ENCODE measurements at places on chromosomes 2 and 18. TPM values are rescaled to one million over a fixed set of nuclear protein-coding genes. Genes with fewer than 3 reads are reported as not detected.
A peak's percentile ranks its signal among the peaks of the same experiment; 100 is the strongest.

GRCh38 chr2:15678909-15679308 lies 87.2 kb downstream of the DDX1 start:
- peaks cover under 1% of the 10 kb centered on the region for H3K27me3 ChIP-seq
- H3K36me3 ChIP-seq: no peaks in the 10 kb centered on the region
- H3K4me3 ChIP-seq: no peak overlapping the region
- no peak overlapping the region for H3K27ac ChIP-seq
- no peak for ATAC-seq

GRCh38 chr2:151476287-151476686 lies 66.6 kb downstream of the RIF1 start:
- H3K27ac ChIP-seq: no peak overlapping the region
- ATAC-seq: no peak
- H3K36me3 ChIP-seq: peaks cover 97% of the 10 kb centered on the region
- H3K4me3 ChIP-seq: no peak overlapping the region

DNA sequence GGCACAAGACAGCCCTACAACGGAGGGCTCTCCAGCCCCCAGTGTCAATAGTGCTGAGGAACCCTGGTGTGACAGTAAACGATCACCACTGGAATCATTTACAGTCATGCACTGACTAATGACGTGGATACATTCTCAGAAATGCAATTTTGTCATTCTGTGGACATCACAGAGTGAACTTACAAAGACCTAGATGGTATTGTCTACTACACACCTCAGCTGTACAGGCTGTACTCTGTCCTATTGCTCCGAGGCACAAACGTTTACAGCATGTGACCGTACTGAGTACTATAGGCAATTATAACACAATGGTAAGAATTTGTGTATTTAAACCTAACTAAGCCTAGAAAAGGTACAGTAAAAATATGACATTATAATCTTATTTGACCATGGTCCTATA lies 67.2 kb downstream of the CD8B2 start:
- H3K4me1 ChIP-seq: no peaks in the 10 kb centered on the region
- ATAC-seq: no peak
- H3K27me3 ChIP-seq: peaks cover 4% of the 10 kb centered on the region
- no peaks in the 10 kb centered on the region for H3K36me3 ChIP-seq
- no peak overlapping the region for H3K4me3 ChIP-seq
- H3K27ac ChIP-seq: no peak overlapping the region

- no peak overlapping the region for H3K27ac ChIP-seq
- ATAC-seq: no peak
- no peaks in the 10 kb centered on the region for H3K27me3 ChIP-seq
- H3K4me3 ChIP-seq: no peak overlapping the region
- no peaks in the 10 kb centered on the region for H3K36me3 ChIP-seq
Observed at GRCh38 chr18:6434481-6434880, 19.8 kb upstream of the L3MBTL4 start.

DNA sequence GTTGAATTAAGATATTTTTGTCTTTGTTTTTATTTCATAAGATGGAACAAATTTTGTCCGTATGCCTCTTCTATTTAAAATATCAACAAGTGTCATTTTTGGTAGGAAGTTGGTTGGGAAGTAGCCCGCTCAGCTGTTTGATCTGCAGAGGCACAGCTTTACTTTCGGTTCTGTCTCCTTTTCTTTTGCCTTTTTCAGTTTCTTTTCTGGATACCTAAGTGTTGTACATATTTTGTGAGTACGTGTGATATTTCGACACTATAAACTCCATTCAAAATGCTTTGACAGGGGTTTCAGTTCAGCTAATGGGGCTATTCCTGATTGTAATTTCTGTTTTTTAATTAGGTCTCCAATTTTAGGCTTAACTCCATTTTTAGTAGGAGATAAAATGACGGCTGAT lies 1785.0 kb upstream of the LRRTM1 start:
- no peak for ATAC-seq
- H3K4me3 ChIP-seq: no peak overlapping the region
- no peak overlapping the region for H3K27ac ChIP-seq
- H3K27me3 ChIP-seq: no peaks in the 10 kb centered on the region
- no peaks in the 10 kb centered on the region for H3K4me1 ChIP-seq

GRCh38 chr18:11741505-11742145 lies 52.6 kb downstream of the GNAL start:
- H3K36me3 ChIP-seq: no peaks in the 10 kb centered on the region
- no peaks in the 10 kb centered on the region for H3K4me1 ChIP-seq
- no peak overlapping the region for H3K4me3 ChIP-seq
- no peak overlapping the region for H3K27ac ChIP-seq
- no peak for ATAC-seq
- peaks cover 21% of the 10 kb centered on the region for H3K27me3 ChIP-seq

DNA sequence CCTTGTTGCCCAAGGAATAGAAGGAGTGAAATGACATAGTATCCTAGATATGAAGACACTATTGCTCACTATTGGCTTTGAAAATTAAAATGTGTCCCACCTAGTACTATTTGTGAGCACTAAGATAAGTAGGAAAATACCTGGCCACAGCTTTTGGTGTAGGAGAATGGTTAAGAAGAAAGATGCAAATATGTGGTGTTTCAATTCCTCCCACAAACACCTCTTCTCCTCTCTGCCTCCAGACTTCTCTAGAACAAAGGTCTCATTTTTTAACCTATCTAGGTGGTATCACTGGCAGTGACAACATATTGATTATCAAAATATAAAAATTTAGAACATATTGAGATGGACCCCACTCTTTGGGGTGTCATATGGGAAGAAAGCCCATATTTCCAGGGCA lies 929.9 kb upstream of the FANCL start:
- no peaks in the 10 kb centered on the region for H3K36me3 ChIP-seq
- H3K27ac ChIP-seq: no peak overlapping the region
- H3K27me3 ChIP-seq: no peaks in the 10 kb centered on the region
- H3K4me3 ChIP-seq: no peak overlapping the region

DNA sequence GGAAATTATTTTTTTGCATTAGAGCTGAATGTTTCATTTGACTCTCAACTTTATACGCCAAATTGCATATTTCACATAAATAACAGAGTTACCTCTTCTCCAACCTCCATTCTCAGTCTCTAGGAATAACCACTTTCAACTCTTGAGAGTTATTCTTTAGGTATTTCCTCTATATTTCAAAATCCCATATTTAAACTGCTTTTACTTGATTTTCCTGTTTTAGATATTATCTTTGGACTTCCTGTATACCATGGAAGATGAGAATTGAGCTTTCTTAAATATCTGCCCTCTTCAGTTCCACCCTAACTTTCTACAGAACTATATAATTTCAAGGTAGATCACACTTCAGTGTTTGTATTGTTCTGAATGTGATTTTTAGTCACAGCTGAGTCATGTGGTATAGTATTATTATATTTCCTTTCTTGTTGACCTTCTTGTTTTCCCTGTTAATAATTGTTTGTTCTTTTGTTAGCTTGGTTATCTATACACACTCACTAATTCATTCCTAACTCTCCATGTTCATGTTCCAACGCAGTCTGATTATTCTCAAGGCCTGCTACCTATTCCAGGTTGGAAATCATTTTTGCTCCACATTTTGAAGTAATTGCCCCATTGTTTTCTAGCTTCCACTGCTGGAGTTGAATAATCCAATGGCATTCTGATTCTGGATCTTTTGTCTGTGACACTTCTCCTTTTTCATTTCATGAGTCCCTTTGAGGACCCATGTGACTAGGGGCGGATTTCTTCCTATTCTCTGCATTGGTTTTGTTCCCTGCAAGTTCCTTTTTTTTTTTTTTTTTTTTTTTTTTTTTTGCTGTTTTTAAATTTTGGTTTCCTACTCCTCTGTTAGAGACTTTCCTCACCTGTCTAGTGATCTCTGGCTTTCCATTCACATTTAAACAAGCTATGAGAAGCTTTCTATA lies 156.8 kb upstream of the RBMS1 start:
- H3K36me3 ChIP-seq: no peaks in the 10 kb centered on the region
- no peak for ATAC-seq
- no peak overlapping the region for H3K27ac ChIP-seq
- peaks cover 3% of the 10 kb centered on the region for H3K27me3 ChIP-seq
- H3K4me3 ChIP-seq: no peak overlapping the region

- ATAC-seq: peak; percentile 15
- peak overlapping the region; percentile 93 for H3K27ac ChIP-seq
- H3K36me3 ChIP-seq: peaks cover 18% of the 10 kb centered on the region
- H3K4me1 ChIP-seq: peaks cover 14% of the 10 kb centered on the region
Observed at GRCh38 chr18:62524440-62525200, 1.8 kb downstream of the ZCCHC2 start.

GRCh38 chr2:8224347-8225190 lies 457.3 kb upstream of the ID2 start:
- peaks cover 6% of the 10 kb centered on the region for H3K36me3 ChIP-seq
- H3K27me3 ChIP-seq: no peaks in the 10 kb centered on the region
- no peak overlapping the region for H3K27ac ChIP-seq
- no peak overlapping the region for H3K4me3 ChIP-seq
- ATAC-seq: no peak

DNA sequence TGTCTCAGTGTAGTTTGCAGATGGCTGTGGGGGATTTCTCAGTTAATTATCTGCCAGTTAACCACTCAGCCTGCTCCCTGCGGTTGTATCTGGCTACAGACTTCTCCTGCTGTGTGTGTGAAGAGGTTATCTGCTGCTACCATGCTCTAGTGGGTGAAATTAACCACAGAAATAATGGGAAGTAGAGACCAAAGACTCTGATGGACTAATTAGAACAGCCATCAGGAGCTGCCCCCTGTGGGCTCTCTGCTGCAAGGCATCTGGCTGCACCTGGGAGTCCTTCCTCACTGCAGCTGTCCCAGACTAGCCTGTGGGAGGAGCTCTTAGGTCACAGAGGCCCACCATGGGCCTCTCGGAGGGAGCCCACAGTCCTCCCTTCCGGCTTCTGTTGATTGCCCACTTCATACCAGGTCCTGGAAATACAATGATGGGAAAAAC lies 66.6 kb downstream of the CTIF start:
- H3K4me3 ChIP-seq: no peak overlapping the region
- no peak overlapping the region for H3K27ac ChIP-seq
- no peaks in the 10 kb centered on the region for H3K27me3 ChIP-seq
- ATAC-seq: no peak

DNA sequence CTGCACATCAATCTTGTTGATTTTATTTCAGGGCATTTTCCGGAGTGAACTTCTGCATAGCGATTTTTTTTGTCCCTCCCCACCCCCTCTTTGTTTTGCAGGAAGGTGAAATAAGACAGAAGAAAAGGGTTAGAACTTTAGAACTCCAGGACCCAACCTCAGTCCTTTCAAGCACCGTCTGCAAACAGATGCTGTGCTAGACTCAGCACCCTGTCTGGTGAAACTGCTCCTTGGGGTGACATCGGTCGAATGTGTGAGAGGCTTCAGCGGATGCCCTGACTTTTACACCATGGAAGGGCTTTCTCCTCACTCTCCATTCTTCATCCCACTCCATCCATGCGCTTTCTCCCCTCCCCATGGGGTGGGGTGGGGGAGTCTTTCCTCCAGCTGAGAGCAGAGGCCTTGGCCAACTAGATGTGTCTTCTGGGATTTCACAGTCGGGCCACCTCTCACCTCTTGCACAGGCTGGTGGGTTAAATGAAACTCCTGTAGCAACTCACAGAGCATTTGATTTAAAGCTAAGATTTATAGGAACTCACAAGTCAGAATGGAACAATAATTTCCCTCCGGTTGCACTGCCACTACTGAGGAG lies 43.3 kb upstream of the EDAR start:
- no peaks in the 10 kb centered on the region for H3K36me3 ChIP-seq
- H3K27ac ChIP-seq: peak overlapping the region; percentile 46
- H3K4me1 ChIP-seq: peaks cover 12% of the 10 kb centered on the region
- peak overlapping the region; percentile 84 for H3K4me3 ChIP-seq
- peak; percentile 33 for ATAC-seq
- no peaks in the 10 kb centered on the region for H3K27me3 ChIP-seq

DNA sequence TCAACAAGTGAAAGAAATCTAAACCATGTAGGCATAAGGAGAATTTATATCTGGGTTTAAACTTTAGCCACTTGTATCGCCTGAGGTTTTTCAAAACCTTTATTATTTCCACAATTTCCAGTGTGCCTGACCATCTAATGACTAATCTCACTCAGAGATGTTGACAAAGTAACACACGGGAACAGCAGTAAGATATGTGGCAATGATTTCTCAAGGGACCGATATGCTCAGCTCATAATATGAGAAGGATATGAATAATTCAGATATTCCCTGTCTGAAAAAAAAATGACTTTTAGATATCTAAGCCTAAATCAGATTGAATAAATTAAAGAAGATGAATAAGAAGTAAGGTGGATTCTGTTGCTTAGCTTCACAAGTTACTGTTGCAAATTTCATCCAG lies 43.5 kb downstream of the TMEM163 start:
- H3K27me3 ChIP-seq: no peaks in the 10 kb centered on the region
- H3K4me3 ChIP-seq: no peak overlapping the region
- ATAC-seq: no peak
- no peak overlapping the region for H3K27ac ChIP-seq
- H3K36me3 ChIP-seq: no peaks in the 10 kb centered on the region
- peaks cover 46% of the 10 kb centered on the region for H3K4me1 ChIP-seq

DNA sequence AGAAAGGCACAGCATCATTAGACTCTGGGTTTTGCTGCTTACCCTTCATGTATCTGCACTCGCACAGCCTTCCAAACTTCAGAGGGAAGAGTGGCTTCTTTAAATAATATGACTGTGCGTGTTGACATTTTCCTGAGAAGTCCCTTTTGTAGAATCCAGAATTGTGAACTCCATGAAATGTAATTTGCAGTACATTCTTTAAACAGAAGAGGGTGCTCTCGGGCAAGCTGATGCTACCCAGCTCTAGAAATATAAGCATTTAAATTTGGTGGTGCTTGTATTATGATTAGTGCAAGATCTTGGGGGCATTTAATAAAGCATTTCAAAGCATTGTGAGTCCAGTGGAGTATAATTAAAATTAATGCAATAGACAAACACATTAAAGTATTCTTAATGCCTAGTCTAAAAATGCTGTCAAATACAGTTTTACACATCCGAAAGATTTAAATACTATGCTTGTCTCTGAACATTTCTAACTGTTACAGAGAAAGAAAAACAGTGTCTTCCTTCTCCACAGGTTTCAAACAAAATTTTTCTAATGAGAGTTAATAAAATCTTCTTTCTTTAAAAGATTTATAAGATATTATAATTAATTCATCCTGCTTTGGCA lies 17.3 kb upstream of the GTF2A1L start:
- H3K4me3 ChIP-seq: no peak overlapping the region
- no peak for ATAC-seq
- H3K27me3 ChIP-seq: no peaks in the 10 kb centered on the region
- no peaks in the 10 kb centered on the region for H3K36me3 ChIP-seq
- no peak overlapping the region for H3K27ac ChIP-seq

GRCh38 chr18:75339936-75340605 lies 87.4 kb downstream of the SMIM21 start:
- peaks cover 6% of the 10 kb centered on the region for H3K4me1 ChIP-seq
- H3K27ac ChIP-seq: no peak overlapping the region
- no peak for ATAC-seq
- no peaks in the 10 kb centered on the region for H3K36me3 ChIP-seq
- peaks cover 8% of the 10 kb centered on the region for H3K27me3 ChIP-seq

- H3K27ac ChIP-seq: no peak overlapping the region
- H3K27me3 ChIP-seq: peaks cover 15% of the 10 kb centered on the region
Observed at GRCh38 chr18:47075098-47075883, 39.9 kb upstream of the ELOA2 start.

AKAIN1 gene
- total RNA-seq: not detected

IL1RL1 gene
- 0.24 TPM for total RNA-seq

SP5 gene
- not detected for total RNA-seq

SULT1C2 gene
- total RNA-seq: not detected

ADAM23 gene
- total RNA-seq: 2.2 TPM

TWIST2 gene
- total RNA-seq: not detected
